ENCODE measurements at places on chromosomes 3 and 15.
A peak's percentile ranks its signal among the peaks of the same experiment; 100 is the strongest.

- DNase-seq, result no peak
These were observed 184.7 kb downstream of the LRRC3B start for GRCh38 chr3:26807272-26807671.

GRCh38 chr3:144028798-144029411 is 57.3 kb downstream of the DIPK2A start:
- no peak for DNase-seq

DNA sequence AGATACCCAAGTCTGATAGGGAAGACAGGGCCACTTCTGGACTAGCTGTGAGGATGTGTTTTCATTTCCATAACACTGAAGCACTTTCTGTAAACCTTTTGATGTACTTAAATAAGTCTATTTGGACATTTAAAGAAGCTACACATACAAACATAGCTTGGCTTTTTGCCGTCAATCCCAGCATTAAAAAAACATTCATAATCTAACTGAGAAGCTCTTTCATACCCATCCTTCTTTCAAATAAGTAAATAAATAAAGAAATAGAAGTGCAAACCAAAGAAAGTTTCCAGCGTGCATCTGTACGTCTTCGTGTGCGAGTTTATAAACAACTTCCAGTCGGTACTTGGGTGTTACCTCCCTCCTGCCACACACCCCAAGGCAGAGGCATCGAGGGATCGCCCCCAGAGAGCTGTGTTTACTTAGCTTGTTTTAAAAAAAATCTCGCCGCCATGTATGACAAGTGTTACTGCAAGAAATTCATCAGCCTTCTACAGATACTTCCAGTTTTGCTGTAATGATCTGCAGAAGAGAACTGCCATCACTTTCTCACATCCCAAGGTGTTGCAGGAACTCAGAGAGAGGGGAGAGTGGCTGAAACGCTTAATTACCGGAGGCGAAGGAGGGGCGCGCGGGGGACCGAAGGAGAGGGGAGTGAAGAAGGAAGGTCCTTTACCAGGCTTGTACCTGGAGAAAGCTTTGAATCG is 9.0 kb upstream of the MEIS2 start:
- no peak for DNase-seq

DNA sequence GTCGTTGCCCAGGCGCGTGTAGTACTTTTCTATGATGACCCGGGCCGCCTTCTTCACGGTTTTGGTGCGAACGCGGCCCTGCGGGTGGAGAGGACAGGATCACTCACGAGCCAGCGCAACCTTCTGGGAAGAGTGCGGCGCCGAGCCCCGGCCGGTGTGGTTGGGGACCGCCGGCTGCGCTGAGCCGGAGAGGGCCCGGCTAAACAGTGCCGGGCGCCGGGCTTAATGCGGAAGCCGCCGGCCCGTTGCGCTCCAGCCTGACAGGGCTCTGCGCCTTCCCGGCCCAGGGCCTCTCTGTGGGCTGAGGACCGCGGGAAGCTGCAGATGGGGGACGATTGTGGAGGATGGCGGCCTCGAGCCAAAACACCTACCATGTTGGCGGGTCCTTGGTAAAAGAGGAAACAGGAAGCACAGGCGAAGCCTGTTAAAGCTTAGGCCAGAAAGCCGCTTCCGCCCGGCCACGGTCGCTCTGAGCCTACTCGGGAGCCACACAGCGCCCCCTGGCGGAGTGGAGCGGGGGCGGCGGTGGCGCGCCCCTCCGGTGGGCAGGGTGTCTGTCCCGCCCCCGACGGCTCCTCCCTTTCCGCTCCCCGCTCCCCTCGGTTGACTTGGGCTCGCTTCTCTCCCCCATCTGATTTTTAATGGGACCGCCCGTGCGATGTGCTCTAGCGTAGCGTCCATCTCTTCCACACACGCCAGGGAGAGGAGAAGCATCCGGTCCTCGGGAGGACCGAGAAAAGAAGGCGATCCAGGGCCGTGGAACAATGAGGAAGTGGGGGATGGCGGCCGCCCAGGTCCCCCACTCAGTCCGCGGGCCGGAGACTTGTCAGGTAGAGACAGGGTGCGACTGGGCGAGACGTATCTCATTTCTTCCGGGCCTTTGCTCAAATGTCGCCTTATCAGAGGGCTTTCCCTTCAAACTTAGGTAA is at the start of gene RPS17:
Gene RPS17 (minus strand): TSS at position 403 of the 929 bp plus-strand sequence. CDS start 29 bp downstream, at position 374.
- DNase-seq, result peak; percentile 99

- no peak for DNase-seq
These were observed 57.3 kb downstream of the LSM3 start for GRCh38 chr3:14235912-14236295.

GRCh38 chr3:51378726-51379125 is 6.4 kb upstream of the MANF start:
- no peak for DNase-seq

DNA sequence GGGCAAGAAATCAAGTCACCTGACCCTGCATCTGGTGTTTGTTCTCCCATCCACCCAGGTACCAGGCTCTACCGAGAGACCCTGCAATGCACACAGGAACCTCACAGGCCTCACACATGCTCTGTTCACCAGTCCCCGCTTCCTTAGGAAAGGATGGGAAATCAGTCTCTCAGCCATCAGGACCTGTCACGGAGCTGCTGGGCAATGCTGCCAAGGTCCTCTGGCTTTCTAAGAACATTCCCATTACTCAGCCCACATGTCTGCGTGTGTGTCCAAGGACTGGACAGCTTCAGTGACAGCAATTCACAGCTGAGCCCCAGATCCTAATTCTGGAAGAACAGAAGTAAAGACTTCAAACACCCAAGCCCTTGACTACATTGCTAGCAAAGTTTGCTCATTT is 6.5 kb upstream of the SRGAP3 start:
- no peak for DNase-seq

- DNase-seq, result no peak
These were observed 120.4 kb downstream of the LPP start for GRCh38 chr3:188274249-188274915.

- DNase-seq, result peak; percentile 38
These were observed 1.6 kb downstream of the SPRED1 start for GRCh38 chr15:38254051-38254883.

DNA sequence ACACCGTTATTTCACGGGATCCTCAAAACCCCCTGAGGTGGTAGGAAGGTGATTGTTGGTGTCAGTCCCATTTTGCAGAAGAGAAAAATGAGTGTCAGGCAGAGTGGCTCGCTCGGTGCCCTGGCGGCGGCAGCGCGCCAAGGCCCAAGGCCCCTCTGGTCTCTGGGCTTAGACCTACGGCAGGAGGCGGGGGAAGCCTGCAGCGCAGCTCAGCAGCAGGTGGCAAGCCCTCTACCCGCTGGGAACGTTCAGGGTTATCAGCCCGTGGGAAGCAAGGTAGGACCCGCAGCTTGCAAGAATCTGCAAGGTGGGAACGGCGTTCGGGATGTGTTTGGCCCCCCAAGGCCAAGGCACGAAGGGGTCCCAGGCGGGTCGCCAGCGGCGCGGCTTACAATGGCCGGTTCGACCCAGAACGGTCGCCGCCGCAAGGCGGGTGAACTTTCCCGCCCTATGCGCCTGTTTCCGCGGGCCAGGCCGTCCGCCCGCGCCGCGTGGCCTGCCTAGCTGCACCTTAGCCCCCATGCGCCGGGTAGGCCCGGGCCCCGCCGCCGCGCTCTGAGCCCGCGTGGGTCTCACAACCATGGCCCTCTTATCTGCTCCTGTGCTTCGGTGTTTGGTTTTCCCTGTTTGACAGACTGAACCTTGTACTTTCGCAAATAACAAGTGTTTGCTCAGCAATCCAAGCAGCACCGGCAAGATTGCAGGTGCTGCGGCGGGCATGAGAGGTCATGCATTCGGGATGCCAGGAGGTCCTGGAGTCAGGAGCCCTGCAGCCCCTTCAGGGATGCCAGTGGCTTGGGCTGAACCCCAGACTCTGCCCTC is 39.7 kb downstream of the CCNL1 start:
- DNase-seq, result no peak

GRCh38 chr3:18236726-18237125 is 188.4 kb downstream of the SATB1 start:
- DNase-seq, result no peak

DNA sequence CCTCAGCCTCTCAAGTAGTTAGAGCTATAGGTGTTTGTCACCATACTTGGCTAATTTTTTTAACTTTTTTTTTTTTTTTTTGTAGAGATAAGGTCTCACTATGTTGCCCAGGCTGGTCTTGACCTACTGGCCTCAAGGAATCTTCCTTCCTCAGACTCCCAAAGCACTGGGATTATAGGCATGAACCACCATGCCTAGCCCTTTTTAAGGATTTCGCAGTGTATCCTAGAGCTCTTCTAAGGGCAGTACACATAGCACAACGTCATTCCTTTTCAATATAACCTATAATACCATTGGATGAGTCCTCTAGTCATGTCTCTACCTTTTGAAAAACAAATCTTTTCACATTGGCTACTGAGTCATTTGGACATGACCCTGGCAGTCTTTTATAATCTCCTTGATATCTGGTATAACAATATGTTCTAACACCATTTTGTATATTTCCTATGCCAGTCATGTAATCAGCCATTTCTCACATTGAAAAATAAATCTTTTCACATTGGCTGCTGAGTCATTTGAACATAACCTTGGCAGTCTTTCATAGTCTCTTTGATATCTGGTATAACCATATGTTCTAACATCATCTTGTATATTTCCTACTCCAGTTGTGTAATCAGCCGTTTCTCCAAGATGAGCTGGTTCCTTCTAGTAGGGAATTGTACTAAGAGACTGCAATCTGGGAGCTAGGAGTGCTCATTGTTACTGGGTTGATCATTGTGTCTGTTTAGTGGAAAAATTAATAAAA is 944.7 kb downstream of the MCTP2 start:
- no peak for DNase-seq

DNA sequence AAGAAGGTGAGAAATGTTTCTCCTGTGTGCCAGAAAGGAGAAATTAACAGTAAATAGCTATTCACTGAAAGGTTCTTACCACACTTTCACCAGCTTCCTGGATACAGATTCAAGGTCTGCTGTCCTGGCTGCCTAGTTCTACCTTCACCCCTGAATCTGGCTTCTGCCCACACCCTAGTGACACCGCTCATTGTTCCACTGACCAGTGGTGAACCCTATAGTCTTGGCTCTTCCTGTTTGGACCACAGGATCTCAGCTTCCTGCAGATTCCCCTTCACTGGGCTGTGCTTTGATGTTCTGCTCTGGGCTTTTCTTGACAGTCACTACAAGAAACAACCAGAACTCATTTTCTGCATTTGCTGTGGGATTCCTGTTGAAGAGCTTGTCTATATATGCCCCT is 250.0 kb downstream of the XXYLT1 start:
- DNase-seq, result no peak

DNA sequence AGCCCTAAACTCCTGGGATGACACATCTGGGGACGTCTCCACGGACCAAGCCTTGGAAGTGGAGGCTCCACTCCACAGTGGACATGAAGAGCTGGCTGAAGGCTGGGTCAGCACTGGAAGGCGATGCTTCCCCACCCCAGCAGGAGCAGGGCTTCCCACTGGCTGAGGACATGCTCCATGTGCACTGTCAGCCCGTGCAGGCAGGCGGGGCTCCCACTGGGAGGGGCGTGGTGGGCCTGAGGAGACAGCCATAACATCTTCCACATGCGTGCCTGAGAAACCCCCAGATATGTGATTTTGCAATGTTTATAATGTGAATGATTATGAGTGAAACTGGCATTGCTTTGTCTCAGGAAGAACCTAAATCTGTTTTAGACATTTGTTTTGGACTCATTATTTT is 231.3 kb downstream of the KLF13 start:
- no peak for DNase-seq

Measured in activated gamma-delta T cell treated with Interleukin-2 at 50 U/mL for 16 hours (primary cell).